ENCODE measurements at places on chromosomes 4 and X.
A peak's percentile ranks its signal among the peaks of the same experiment; 100 is the strongest.

DNA sequence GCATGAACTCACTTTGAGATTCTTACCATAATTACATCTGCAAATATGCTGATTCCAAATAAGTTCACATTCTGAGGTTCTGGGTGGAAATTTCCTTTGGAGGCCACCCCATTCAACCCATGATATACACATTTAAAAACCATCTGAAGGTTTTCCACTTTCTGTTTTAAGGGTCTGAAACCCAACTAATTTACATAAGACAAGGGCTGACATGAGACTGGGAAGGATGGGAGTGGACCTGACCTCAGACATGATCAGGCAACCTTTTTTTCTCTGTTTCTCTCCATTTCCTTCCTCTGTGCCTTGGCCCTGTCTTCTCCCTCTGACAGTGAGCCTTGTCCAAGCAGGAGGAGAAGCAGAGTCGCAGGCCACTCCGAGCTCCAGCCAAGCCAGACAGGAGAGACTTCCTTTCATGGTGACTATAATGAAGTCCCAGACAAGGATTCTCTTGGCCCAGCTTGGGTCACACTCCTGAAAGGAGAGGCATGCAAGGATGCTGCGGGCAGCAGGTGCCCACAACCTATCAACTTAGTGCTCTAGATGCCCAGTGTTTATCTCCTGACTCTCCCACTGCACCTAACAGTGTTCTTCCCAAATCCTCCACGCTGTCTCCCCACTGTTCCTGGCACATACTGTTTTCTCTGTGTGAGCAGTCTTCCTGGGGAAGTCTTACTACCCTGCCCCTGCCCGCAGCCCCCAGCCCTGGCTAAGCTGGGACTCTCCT, 39.9 kb downstream of the MSX1 start:
- DNase-seq: no peak

DNA sequence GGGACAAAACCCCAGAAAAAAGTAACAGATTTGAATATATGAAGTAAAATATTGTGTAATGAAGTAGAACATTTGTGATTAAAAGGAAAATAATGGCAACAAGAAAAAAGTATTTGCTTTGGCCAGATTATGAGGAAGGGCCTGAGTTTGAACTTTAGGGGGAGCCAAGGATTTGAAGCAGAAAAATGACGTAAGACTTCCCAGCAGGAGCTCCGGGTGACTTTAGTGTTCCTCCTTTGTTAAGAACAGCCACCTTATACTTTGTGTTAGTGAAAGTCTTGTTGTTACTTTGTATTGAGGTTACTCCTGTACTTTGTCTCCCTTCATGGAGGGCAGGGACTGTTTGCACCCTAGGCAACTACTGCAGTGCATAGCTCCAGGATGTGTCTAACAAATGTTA, 41.1 kb downstream of the DCUN1D4 start:
- no peak for DNase-seq

DNA sequence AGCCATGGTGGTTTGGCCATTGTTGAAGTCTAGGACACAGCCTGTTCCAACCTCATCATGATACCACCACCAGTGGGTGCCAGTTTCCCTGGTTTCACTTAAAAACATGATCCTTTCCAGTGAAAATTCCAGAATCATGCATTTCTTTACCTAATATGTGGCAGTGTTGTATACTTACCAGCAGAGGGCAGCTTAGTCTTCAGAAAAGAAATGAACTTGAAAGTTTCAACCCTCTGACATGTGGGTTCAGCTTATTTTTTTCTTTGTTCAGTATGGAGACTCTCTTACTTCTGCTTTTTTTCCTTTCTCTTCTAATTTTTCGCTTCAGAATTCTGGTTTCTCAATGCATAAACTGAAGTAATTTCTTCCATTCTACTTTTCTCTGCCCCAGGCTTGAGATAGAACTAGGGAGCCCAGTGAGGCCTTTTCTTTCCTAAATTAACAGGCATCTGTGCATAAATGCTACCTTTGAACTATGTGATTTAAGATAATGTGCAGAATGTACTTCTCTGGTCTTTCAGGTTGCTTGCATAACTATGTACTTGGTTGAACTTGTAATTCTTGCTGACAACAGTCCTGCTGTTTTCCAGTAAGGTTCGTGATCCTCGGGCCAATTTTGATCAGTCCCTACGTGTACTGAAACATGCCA, 10.7 kb downstream of the LIAS start:
- peak; percentile 85 for DNase-seq

GRCh38 chrX:101347859-101348451, 587 bp downstream of the TIMM8A start:
- DNase-seq: no peak

DNA sequence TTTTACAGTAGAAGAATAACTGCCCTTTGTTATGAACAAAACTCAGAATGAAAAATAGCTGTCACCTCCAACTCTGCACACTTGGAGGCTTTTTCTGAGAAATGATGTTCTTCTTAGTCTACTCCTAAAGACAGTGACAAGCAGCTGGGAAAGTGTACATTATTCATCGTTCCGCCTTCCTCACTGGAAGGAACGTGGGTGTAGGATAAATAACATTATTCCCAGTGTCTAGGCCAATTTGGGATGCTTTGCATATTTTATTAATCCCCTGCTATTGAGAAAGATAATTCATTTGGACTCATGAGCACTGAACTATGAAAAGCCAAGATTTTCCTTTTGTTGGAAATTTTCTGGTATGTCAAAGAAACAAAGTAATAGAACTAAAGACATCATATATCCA, 87.8 kb downstream of the VCX2 start:
- peak; percentile 44 for DNase-seq

GRCh38 chr4:128590773-128591172, 218.7 kb upstream of the JADE1 start:
- no peak for DNase-seq

- no peak for DNase-seq
Measured at GRCh38 chr4:581181-581580, 5.1 kb upstream of the TMEM271 start.

GRCh38 chr4:76886848-76887441, 11.0 kb downstream of the SOWAHB start:
- no peak for DNase-seq

- DNase-seq: peak; percentile 38
Measured at GRCh38 chrX:74119016-74119910, 184.7 kb upstream of the ZCCHC13 start.

DNA sequence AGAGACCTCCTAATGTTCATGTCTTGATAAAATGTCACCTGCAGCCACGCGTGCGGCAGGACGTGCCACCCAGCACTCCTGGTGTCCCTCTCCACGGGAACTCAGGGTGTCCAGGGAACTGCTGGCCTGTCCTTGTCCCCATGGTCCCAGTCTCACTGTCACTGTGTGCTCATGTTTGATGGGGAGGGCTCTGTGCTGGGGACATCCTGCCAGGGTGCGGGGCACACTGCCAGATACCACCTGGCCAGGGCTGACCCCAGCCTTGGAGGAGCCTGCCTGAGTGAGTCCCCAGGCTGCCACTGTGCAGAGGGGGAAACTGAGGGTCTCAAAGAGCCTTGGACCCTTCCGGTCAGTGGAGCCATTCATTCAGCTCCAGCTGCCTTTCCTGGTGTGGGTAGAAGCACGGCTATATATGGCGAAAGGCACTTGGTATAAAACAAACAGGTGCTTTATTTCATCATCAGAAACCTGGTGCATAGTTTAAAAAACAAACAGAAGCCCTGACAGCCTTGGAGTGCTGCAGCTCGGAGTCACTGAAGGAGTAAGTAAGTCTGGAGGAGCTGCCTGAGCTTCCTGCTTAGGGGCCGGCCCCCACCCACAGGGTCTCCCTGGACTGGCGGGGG, 33.0 kb downstream of the NOP14 start:
- no peak for DNase-seq

DNA sequence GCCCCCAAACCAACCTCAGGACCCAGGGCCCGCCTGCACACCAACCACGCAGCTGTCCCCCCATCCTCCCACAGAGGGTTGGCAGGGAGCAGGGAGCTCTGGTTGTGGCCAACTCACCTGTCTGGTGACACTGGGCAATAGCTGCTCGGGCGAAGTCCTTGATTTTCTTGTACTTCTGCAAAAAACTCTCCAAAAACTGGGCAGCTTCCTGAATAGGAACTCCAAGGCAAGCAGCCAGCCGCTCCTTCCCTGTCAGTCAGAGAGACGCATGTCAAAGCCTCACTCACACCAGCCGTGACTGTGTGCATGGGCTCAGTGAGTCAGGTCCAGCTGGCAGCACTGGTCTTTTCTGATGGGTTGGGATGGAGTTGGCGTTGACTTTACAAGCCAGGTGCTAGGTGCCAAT, 26.4 kb downstream of the NAT8L start:
- no peak for DNase-seq

DNA sequence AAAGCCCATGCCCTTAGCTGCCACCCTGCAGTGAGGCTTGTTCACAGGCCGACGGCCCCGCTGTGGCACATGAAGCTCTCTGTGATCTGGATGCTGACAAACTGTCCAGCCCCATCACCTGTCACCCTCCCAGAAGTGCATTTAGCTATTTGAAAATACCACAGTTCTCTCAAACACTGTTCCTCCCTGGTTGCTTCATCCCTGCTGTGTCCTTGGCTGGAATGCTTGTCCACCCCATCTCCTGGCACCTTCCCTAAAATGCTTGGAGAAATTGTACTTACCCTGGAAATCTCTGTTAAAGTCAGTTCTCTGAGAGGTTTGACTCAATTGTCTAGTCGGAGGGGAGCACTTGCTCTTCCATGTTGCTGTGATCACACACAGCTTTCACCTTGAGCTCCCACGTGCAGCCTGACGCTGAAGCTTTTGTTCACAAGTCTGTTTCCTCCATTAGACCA, 10.1 kb downstream of the SYNPO2 start:
- DNase-seq: no peak

DNA sequence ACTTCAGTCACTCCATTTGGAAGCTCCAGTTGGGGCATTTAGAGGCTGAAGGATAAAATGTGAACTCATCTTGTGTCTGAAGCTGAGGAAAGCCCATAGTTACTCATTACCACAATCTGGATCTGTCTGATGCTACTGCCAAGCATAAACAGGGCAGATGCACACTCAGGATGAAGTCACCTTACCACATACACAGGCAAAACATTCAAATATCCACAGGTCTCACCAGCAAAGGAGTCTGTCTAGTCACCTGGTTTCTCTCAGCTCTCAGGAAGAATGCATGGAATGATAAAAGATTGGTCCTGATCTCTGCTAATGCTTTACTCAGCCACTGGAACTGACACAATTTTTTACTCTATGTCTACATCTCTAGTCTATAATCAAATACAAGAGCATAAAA, 13.0 kb upstream of the ODAPH start:
- peak; percentile 90 for DNase-seq

DNA sequence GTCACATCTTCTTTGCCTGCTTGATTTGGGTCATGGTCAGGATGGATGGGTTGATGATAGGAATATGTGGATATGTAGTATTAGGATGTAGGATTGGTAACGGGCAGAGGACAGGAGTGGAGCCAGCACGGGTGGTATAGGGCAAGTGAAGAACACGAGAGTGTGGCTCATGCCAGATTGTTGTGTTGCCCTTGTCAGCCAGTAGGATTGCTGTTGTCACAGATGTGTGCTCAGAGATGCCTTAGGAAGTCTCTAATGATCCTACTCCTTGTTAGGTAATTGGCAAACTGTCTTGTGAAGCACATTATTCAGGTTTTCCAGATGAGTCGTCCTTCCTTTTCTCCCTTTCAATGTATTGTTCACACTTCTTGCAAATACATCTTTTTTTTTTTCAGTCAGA, 5.5 kb downstream of the ATP10D start:
- no peak for DNase-seq

DNA sequence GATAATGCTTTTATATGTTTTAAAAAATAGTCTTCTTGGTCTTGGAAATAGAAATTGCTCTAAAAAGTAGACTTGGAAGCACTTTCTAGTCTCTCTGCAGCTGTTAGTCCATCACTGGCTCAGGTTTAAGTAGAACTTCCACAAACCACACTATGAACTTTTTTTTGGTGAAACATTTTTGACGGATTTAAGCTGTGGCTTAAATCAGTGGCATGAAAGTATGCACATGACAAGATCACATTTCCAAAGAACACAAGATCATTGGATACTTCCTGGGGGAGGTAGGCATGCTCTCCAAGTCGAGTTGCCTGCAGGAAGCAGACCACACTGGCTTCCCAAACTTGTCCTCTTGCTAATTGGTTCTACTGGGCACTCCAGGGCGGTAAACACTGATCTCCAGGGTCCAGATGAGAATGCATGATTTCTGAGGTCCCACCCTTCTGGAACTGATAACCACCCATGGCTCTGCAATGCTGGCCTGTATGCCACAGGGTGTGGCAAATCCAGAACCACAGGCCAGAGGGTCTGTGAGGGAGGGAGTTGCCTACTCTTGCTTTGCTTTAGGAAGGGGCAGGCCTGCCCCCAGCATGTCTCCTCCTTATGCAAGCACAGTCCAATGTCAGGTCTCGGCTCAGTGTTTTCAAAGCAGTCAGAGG, 331.9 kb upstream of the SFRP2 start:
- peak; percentile 23 for DNase-seq

DNA sequence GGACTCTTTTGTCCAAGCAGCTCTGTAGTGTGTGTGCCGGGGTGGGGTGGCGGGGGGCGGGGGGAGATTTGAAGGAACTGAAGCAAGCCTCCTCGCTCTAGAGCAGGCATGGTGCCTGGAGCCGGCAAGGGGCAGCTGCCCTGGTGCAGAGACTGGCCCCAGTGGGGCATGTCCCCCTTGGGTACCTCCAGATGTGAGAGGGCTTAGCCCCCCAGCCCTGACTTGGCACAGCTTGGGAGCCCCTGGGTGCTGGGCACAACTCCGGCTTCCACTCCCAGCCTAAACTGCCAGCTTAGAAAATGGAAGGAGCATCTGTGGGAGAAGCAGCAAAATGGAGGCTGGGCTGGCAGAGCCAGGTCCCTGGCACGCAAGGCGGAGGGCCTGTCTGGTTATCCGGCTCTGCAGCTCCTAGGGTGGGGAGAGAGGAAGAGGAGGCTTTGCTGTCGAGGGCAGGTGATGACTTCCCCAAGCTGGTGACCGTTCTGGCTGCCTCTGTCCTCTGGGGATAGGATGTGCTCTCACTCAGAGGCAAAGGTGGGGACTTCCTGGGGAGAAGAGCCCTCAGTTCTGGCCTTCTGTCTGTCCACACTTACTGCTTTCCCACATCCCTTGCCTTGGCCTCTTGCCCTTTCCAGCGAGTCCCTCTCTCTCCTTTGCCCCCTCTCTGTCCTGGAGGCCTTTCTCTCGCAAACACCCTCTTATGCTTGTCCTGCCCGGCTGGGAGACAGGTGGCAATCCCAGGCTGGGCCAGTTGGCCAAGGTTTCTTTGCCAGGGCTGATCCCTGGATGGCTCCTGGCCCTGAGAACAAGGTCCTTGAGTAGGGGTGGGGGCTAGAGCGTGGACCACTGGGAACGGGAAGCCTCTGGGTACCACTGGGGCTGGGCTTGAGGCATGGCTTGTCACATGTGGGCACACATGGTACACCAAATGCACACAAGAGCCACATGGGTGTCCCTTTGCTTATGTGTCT, 2.0 kb downstream of the DLG3 start:
- no peak for DNase-seq

GRCh38 chr4:8221476-8221875, 22.4 kb downstream of the SH3TC1 start:
- DNase-seq: peak; percentile 25
